ENCODE measurements at places on chromosomes 5 and 9.

DNA sequence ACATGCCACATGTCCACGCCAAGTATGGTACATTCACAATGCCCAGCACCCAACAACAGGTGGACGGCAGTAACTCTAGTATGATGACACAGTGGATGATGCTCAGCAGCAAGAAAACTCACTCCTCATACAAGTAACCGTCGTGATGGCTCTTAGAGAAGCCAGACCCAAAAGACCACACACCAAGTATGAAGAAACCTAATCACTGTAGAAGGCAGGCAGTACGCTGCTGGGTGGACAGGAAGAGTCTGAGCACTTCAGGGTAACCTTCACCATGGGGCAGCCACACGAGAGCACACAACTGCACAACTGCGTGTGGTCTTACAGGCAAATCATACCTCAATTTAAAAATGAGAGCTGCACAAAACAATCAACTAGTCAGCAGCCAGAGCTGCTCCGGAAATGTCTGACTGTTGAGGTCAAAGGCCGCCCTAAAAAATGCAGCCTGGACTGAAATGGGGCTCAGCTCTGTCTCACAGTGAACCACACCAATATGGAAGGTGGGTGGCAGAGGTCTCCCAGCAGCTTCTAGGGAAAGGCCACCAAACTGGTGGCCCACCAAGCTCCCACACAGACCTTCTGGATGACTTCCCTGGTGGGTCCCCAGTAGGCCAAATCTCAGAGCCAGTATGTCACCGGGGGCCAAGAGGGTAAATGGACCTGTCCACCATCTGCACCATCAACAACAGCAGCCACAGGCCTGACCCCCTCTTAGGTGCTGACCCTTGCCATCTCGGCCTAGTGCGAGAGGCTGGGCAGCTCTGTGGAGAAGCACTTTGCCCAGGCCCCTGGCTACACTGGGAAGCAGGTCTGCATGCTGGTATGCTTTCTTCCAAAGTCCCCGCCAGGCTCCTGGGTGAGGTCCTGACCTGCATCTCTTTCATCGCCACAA lies 17.8 kb downstream of the BICD2 start:
- DNase-seq = peak; percentile 23

- no peak for DNase-seq
Observed at GRCh38 chr5:122390154-122390553, 78.1 kb downstream of the SNCAIP start.

DNA sequence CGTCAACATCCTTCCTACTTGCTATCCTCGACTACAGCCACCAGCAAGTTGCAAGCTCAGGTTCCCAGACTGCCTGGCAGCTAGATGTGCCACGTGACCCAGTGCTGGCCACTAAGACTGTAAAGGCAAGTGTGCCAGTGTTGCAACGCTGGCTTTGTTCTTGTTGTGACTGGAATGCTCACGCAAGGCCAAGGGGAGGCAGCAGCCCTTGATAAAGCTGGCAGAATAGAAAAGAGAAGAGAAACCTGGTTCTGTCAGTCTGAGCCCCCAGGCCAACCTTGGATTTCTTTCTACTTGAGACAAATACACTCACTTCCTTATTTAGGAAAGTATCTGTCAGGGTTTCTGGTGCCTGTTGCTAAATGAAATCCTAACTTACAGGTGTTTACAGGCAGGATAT lies 113.0 kb downstream of the KLHL3 start:
- DNase-seq = no peak

DNA sequence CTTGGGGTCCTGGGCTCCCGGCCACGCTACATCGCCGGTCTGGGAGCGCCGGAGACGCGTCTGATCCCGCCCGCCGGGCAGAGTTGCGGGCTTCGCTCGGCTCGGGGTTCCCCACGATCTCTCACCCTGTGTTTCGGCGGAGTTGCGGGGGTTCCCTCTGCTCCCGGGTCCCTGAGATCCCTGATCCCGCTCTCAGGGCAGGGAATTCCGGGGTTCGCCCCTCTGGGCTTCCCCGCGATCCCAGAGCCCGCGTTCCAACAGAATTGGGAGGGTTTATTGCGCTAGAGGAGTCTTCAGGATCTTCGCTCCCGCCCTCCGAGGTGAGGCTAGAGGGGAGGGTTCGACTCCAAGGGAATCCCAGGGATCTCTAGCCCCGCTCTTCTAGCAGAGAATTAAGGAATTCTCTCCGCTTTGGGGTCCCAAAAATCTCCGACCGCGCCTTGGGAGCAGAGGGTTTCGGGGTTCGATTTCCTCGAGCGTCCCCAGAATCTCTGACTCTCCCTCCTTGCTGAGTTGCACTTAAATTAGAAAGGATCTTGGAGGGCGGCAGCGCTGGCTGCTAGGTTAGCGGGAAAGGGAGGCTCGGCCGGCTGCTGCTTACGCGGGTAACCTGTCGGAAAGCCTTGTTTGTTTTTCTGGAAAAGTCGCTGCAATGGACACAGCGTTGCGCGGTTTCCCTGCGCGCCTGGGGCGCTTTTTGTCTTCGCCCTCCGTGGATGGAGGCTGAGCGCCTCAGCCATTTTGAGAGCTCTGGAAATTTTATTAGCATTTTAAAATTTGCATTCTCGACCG lies 1.3 kb downstream of the DMRT1 start:
- peak; percentile 57 for DNase-seq

DNA sequence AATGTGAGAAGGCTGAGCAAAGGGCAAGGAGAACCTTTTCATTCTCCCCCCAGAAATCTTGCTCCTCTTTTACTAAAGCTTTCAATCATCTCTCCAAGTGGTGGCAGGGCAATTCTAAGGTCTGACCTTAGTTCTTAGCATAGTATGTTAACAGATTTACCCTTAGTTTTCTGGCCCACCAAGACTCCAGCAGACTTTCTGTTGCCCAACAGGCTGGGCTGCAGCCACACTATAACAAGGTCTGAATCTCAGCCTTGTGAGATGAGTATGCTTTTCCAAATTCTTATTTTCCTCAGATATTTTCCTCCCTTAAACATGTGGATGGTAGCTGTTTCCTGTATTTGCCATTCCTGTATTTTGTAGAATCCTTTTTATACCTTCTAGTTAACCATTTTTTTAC lies 69.5 kb downstream of the NIPBL start:
- DNase-seq = no peak

DNA sequence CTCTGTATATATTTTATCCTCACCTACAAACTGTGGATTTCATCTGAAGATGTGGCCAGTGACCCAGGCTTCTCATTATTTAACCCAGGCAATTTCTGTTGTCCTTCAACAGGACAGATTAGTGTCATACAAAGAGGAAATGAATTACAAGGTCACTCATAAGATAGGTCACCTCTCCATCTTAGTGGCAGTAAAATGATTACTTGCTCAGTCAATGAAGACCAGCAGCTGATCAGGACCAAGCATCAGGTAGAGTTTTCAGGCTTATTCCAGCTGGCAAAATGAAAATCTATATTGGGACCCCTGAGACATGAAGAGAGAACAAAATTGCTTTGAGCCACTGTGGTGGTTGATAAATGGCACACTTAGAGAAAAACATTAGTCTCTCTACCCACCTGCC lies 135.2 kb upstream of the PRDM9 start:
- no peak for DNase-seq

DNA sequence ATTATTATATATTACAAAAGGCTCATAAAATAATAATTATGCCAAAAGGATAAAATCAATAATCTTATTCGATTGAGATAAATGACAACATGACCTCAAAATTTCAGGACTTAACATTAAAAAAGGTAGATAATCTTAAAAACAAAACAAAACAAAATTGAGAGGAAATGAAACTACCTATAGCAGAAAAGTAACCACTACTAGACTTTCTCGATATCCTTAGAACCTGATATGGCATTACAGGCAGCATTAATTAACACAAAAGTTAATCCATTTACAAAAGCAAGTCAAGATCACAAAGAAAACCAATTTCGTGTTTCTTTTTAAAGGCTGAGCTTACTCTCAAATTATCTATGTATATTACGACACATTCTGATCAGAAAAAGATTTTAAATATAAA lies 29.9 kb downstream of the TMEM161B start:
- no peak for DNase-seq

- DNase-seq = no peak
Observed at GRCh38 chr9:120557205-120557604, 22.8 kb downstream of the CDK5RAP2 start.

GRCh38 chr5:1801222-1801966 lies at the start of gene NDUFS6:
Gene NDUFS6 (plus strand): TSS chr5:1801407. CDS start chr5:1801418, 11 bp downstream.
- peak; percentile 76 for DNase-seq

GRCh38 chr5:55037046-55037771 lies 13.2 kb downstream of the GZMK start:
- peak; percentile 53 for DNase-seq

DNA sequence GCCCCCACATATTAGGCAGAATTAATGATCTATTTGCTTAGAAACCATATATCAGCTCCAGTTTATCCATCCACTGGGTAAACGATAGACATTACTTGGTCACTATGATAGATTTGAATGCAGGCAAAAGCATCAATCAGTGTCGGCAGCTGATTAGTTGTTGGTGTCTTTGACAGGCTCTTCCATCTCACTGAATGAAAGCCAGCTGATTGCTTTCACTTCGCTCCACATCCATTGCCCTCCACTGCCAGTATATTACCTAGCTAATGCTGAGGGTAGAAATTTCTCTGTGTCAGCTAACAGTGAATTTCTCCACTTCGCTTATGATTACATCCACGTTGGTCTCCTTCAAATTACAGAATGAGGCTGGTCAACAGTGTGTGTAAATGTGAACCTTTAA lies 821.3 kb upstream of the TYRP1 start:
- no peak for DNase-seq

DNA sequence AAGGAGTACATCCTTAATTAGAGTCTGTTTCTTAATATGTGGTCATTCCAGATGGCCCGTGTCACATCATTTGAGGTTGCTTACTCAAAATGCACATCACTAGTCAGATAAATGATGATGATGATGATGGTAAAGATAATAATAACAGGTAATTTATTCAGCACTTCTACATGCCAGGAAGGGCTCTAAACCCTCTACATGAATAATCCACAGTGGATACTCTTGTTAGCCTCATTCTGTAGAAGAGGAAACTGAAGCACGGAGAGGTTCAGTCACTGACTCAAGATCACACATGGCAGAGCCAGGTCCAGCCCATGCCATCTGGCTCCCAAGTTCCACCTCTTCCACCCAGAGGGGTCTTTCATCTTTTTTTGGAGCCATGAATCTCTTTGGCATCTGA lies 11.7 kb downstream of the SH3PXD2B start:
- DNase-seq = no peak

DNA sequence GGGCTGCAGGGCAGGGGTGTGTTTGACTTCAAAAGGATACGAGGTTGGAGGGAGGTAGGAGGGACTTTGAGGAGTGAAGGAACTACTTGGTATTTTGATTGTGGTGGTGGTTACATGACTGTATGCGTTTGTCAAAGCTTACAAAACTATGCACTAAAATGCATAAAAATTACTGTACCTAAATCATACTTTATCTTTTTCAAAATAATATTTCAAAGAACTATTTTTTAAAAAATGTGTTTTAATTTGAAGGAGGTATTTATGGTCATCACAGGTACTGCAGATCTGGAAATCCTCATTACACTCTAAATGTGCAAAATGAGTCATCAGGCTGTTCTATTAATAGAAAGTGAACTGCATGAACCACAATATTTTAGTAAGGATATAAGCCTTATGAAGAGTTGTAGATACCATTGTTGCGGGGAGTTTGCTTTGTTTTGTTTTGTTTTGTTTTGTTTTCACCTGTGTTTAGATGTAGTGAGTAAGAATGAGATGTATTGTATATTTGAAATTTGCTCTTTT lies 116.9 kb downstream of the ARRDC3 start:
- no peak for DNase-seq

DNA sequence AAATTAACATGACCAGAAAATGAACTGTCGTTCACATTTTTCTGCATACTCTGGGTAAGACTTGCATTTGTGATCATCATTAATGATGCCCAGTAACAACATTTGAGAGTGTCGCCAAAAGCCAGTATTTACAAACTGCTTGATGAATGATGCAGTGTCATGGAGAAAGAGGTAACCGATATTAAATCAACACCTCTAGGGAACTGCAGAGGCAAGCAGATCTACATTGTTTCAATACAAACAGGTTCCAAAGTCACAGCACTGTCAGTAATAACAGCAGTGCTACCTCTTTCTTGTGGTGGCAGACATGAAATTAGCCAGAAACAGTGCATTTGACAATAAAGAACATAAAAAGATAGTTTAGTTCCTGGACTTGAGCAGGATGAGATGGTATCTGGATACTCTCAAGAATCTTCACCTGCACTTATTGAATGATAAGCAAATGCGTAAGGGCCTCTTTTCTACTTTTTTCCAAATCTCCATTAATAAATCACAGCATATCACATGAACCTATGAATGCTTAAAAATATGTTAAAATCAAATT lies 456.6 kb downstream of the ARHGEF28 start:
- DNase-seq = no peak

- DNase-seq = no peak
Observed at GRCh38 chr9:74653410-74654080, 156.4 kb downstream of the RORB start.

DNA sequence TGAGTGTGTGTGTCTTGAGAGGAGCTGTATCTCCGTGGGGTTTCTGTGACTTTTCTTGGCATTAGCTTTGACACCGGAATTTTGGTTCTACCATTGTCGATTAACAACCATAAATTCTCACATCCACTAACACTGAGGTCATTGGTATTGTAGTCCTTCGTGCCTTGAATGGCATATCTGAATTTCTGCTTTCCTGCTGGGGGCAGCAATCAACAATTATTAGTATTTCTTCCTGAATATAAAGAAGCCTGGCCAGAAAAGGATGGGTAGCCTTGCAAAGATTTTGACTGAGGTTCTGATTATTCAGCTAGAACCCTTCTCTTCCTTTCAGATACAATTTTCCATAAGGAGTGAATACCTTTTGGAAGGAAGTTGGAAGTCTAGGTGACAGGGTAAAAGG lies 33.5 kb upstream of the SHOC1 start:
- DNase-seq = no peak

- DNase-seq = no peak
Observed at GRCh38 chr5:115469904-115470516, 74.6 kb downstream of the FEM1C start.
